ENCODE measurements at places on chromosomes 2 and 18.

- peak; percentile 90 for DNase-seq
Observed at GRCh38 chr2:98869870-98870269, 66.2 kb downstream of the CRACDL start.

DNA sequence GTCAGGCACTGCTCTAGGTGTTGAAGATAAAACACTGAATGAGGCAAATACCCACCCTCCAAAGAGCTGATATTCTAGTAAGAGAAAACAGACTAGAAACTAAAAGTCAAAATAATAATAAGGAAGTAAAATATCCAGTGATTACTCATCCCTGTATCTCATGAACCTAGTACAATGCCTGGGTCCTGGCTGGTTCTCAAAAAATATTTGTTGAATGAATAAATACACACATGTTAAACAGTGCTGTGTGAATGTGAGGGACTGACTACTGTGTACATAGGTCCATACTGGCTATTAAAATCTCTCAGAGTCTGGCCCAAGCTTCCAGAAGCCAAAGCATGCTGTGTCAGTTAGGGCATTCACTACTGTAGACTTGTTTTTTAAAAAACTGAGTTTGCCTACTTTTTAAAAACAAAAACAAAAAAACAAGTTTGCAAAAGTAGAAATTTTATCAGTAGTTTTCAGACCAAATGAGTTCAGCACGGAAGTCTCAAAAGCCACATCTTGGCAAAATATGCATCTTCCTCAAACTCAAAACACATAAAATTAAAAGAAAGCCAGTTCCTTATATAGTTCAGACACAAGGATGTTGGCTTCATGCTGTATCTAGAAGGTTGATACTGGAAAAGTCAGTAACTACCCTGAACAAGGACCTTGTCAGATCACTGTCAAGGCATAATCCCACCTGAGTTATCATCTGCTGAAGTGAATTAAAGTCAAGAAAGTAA is 136.2 kb downstream of the THADA start:
- no peak for DNase-seq

GRCh38 chr2:29063646-29064345 is 10.5 kb downstream of the PCARE start:
- DNase-seq, result no peak

GRCh38 chr18:24234850-24235418 is 96.1 kb downstream of the CABYR start:
- no peak for DNase-seq

- no peak for DNase-seq
Observed at GRCh38 chr2:43055086-43055912, 171.1 kb downstream of the ZFP36L2 start.

- no peak for DNase-seq
Observed at GRCh38 chr2:25567406-25567805, 106.0 kb downstream of the DTNB start.

GRCh38 chr2:232319803-232320442 is 58.6 kb upstream of the ALPP start:
- peak; percentile 79 for DNase-seq

DNA sequence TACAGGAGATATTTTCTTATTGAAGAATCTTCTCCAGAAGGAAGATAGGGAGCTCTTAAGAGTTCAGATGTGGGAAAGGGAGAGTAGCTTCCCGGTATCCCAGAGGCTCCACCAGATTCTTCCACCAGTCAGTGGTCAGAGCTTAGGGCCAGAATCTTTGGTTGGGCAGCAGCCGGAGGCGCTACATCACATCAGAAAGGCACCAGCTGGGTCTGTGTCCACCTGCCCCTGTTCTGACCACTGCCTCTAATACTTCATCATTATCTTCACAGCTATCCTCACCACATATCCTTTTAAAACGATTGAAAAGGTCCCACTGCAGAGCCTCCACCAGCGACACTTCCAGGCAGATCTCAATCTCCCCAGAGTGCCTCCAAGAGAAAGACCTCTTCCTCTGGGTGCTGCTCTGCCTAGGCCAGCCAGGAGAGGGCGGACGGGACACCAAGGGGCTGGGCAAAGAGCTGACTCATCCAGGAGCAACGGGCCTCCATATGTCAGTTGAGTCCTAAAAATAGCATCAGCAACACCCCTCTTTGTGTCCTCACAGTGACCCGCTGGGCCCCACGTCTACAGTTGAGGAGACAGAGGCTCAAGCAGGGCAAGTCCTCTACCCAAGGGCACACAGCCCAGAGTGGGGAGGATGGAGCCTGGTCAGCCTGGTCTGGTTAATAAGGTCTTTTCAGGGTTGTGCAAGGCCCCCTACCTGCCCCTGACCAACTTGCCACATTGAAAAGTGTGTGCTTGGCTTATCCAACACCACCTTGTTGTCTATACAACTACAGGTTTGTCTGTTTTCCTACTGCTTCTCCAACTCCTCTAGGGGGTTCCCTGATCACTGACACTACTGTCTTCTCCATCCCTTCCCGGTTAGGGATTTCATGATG is 81.2 kb downstream of the ADD2 start:
- no peak for DNase-seq

GRCh38 chr2:64244037-64244416 is 99.8 kb upstream of the PELI1 start:
- no peak for DNase-seq

- no peak for DNase-seq
Observed at GRCh38 chr18:68642003-68642402, 72.9 kb downstream of the TMX3 start.

DNA sequence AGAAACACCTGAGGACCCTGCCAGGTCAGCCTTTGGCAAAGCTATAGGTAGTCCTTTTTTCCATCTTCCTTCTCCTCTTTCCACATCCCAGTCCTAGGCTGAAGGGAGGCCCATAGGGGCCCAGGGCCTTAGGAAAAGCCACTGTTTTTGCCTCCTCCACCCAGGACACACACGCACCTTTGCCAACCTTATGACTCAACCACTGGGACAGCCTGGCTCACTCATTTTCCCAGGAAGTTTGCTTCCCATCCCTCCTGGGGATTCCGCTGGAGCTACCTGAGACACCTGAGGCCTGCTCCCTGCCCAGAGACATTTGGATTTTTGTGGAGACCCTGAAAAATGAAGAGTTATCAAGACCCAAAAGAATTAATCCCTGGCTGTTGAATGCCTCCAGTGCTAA is 273.4 kb upstream of the SIX2 start:
- DNase-seq, result no peak

GRCh38 chr2:10022041-10022421 is 21.3 kb upstream of the KLF11 start:
- no peak for DNase-seq

- DNase-seq, result no peak
Observed at GRCh38 chr18:48676756-48677368, 138.0 kb downstream of the CTIF start.

GRCh38 chr2:149160701-149161217 is 122.3 kb downstream of the LYPD6B start:
- DNase-seq, result no peak

GRCh38 chr2:174573621-174574081 is 24.0 kb downstream of the WIPF1 start:
- no peak for DNase-seq

DNA sequence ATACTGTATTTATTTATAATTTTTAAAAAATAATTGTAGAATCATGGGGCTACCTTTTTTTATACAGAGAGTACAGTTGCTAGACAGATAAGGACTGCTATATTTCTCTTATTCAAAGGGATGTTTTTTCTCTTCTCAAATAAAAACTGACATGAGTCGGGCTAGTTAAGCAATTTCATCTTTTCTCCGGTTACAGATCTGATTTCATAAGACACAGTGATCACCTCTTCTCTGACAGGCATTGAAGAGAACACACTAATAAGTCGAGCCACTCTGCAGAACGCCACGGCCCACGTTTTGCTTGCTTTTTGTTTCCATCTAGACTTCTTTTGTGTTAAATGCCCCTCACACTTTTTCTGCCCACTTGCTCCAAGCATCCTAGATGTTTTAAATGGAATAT is 85.4 kb downstream of the HNRNPLL start:
- no peak for DNase-seq

DNA sequence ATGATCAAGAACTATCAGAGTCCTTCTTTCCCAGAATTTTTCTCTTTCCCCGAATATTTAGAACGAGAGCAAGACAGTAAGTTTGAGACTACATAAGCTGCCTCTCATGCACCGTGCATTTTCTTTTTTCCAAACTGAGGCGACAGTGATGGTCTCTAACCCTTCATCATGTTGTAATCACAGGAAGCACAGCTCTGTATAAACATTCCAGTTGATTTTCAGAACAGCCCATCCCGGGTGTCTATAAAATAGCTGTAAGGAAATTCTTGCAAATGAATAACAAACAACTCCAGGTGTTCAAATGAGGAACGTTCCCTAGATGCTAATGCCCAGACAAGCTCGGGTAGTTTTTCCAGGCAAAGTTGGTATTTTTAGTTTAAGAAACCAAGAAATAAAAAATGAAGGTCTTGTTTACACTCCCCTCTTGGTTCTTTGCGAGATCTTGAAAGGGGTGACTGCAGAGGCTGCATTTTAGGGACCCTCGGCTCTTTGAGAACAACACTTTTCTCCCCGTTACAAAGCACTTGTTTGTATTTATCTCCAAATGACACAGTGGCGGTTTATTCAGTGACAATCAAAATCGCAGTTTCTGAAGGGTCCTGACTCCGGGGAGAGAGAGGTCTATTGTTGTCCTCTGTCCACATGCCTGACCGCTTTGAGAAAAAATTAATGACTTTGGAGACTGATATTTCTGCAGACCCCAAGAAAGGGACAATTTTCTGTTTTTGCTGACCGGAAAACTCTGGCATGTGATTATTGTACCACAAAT is 101.1 kb upstream of the NCK2 start:
- DNase-seq, result no peak

DNA sequence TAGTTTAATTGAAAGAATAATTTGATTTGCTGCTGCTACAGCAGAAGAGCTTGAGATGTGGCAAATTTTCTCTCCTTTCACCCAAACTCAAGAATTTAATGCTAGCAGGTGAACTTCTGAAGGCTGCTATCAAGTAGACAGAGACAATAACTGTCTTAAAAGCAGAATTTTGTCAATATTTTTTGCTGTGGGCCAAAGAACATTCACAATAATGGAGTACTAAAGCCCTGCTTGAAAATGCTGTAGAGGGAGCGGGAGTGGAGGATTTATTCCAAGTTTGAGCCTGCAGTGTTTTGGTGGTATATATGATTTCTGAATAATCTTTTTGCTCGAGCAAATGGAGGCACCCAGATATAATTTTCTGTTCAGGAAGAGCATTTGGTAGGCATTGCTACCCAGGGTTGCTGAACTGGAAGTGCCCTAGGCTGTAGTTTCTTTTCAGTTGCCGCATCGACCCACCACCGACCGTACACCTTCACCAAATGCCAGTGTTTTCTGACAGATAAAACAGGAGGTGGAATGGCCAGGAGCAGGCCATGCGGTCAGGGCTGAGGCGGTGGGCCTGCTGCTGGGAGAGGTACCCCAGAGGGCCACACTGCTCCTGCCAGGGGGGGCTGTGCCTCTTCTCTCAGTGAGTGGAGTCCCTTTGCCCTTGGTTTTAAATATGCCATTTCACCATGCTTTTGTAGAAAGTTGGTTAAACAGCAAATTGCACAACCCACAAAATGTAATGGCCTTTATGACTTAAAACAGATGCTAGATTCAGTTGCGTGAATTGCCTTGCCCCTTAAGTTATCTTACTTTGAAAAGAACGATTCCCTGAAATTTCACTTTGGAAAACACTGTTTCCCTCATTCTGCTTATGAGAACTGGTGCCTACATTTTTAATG is 36.4 kb downstream of the TSHZ1 start:
- DNase-seq, result no peak

- no peak for DNase-seq
Observed at GRCh38 chr2:205800224-205800623, 117.9 kb downstream of the NRP2 start.

- DNase-seq, result no peak
Observed at GRCh38 chr2:225137971-225138370, 95.7 kb upstream of the DOCK10 start.

- no peak for DNase-seq
Observed at GRCh38 chr2:190530248-190530900, 4.1 kb downstream of the NEMP2 start.

DNA sequence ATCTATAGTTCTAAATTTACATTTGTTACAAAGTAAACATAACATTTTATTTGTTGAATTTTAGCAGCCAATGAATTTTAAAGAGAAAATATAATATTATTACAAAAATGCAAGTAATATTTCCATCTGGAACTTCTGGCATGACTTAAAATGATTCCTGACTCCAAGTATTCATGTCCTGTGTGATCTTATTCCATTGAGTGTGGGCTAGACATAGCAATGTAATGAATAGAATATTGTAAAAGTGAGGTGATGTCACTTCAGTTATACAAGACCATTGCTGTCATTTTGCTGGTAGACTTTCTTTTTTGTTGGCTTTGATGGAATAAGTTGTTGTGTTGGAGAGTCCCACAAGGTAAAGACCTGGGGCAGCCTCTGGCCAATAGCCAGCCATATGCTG is 912.2 kb upstream of the PIK3C3 start:
- DNase-seq, result no peak

- DNase-seq, result no peak
Observed at GRCh38 chr2:40062381-40062780, 283.3 kb upstream of the THUMPD2 start.

DNA sequence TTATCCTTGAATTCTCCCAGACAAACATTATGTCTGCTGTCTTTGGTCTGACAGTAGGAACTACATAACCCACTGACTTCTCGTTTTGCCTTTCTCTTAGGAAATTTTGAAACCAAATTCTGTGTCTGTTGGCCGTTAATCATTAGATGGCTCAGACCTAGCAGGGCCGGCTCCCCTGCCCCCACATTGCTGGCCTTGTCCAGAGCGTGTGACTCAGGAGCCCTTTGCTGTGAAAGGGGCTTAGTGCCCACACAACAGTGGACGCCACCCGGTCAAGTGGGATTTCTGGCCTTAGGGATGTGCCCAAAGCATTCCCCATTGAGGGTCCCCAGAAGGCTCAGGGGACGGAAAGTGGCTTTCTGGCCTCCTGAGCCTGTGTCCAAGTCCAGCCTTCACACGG is 137.5 kb downstream of the CTIF start:
- no peak for DNase-seq

- DNase-seq, result no peak
Observed at GRCh38 chr18:35072616-35073015, 31.4 kb downstream of the MAPRE2 start.

GRCh38 chr2:133495226-133495625 is 73.0 kb downstream of the NCKAP5 start:
- DNase-seq, result no peak

- no peak for DNase-seq
Observed at GRCh38 chr2:171128461-171128860, 32.2 kb downstream of the TLK1 start.

- peak; percentile 90 for DNase-seq
Observed at GRCh38 chr2:47174733-47175361, 19.7 kb upstream of the STPG4 start.

All from LNCaP clone FGC (cell line).